ENCODE measurements at places on chromosomes 3 and 15.
A peak's percentile ranks its signal among the peaks of the same experiment; 100 is the strongest.

GRCh38 chr3:58623961-58624360 is 42.6 kb downstream of the FAM3D start:
- no peak for DNase-seq

- peak; percentile 84 for DNase-seq
Observed at GRCh38 chr3:149291178-149291577, 42.3 kb downstream of the TM4SF18 start.

- no peak for DNase-seq
Observed at GRCh38 chr3:84601303-84601702, 357.5 kb upstream of the CADM2 start.

DNA sequence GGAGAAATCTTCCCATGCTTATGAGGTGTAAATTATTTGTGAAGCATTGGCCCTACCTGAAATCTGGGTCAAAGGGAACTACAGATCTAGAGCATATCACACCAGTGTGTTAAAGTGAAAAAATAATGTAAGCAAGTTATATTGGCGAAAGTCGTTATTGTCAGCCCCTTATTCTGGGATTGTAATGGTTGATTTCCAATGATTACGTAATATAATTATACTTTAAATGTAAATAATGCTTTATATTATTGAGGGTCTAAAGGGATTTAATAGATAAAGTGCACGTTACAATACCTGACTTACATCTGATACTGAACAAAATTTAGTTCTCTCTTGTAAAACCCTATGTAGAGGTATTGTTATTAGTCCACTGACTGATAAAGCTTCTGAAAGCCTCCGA is 101.2 kb downstream of the NEO1 start:
- DNase-seq: no peak

GRCh38 chr15:74793135-74794028 is 11.5 kb downstream of the CSK start:
- peak; percentile 87 for DNase-seq

DNA sequence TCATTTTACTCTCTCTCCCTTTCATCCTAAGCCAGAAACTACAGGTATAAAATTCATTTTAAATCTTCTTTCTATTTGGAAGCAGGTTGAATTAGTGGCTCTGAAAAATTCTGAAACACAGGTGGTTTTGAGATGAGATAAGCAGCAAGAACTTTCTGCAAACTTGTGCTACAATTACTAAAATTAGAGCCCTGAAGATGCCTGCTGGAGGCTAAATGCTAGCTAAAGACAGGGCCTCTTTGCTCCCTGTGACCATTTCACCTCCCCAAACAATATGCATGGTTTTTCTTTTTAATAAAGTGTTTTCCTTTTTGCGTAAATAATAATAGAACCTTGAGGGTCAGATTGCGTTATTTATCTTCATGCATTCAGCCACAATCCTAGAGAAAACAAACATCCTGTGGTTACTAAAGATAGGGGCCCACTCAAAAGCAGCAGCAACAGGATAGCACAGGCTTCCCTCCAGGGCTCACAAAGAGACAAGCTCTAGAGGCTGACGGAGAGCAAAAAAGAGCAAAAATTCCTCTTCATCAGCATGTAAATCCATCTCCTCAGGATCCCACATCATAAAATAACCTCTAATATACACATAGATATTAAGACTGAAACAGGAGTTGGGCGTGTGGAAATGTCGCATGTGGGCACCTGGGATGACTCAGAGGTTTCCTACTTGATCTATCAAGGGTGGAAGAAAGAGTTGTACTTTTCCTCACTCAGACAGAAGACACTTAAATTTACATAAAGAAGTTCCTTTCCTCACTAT is 26.5 kb upstream of the CP start:
- DNase-seq: peak; percentile 76

- peak; percentile 82 for DNase-seq
Observed at GRCh38 chr3:48194446-48195071, 6.3 kb upstream of the CDC25A start.

DNA sequence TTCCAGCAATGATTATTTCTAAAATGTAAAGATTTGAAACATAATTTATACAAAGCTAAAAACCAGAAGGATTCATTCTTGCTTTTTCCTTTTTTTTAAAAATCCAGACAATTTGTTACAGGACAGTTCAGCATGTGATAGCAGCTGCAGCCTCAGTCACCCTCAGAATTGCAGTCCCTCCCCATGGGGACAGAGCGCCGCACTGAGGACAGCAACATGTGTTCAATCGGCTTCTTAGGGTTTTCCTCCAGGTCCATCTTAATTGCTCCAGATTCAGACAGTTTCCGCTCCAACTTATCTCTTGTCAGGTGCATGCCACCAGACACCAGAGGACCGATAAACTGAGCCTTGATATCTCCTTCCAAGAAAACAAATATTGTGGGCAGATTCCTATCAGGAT is 134.9 kb upstream of the TBC1D5 start:
- DNase-seq: no peak

GRCh38 chr3:2078821-2079220 is 19.8 kb upstream of the CNTN4 start:
- no peak for DNase-seq

- DNase-seq: no peak
Observed at GRCh38 chr3:100073049-100073713, 41.1 kb downstream of the FILIP1L start.

Data from Karpas-422 (cell line).